Activated CD8-positive, alpha-beta memory T cell treated with anti-CD3 and anti-CD28 coated beads for 48 hours (primary cell): ENCODE measurements at places on chromosomes 11 and 22.

DNA sequence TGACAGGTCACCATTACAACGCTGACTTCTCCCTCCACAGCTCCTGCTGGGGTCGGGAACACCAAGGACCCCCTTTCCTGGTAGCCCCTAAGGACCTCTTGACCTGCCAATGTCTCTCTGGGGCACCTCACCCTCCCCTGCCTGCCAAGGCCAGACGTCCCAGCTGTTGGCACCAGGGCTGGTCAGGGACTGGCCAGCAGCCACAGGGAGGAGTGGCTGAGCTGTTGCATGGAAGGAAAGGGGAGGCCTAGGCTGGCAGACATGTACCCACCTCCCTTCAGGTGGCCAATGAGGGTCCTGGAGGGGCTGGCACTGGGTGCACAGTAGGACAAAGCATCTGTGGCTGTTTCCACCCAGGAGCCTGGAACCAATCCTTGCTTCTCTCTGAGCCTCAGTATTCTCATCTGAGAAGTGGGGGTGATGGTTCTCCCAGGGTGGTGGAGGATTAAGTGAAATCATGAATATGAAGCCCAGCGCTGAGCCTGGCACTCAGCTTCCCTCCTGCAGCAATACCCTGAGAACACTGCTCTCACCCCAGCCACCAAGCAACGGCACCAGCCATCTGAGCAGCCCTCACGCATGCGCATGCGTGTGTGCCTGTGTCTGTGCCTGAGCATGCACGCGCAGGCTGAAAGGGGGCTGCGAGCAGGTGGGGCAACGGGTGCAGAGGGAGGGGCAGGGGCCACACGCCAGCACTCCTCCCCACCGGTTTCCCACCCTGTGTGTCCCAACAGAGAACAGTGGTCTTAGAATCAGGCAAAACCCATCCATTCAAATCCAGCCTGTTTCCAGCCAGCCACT, 5.9 kb downstream of the KCNJ4 start:
- no peak for DNase-seq

DNA sequence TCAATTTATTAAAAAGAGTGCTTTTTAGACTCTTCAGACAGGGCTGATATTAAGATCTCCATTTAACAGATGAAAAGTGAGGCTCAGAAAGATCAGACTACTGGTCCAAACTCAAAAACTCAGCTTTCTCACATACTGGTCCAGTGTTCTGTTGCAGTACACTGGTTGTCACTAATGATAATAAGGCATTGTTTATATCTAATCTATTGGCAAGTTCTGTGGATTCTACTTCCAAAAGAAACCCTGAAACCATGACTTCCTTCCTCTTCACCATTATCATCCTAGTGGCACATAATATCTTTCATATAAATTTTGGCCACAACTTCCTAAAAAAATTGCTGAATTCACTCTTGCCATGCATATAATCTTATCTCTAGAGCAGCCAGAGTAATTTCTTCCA, 36.9 kb downstream of the F2 start:
- no peak for DNase-seq

- no peak for DNase-seq
These were observed 857 bp downstream of the ARCN1 start for GRCh38 chr11:118572981-118573550.

GRCh38 chr11:128357073-128357472, 230.3 kb downstream of the ETS1 start:
- no peak for DNase-seq

GRCh38 chr22:23157560-23158515, 12.6 kb downstream of the RAB36 start:
- DNase-seq, result no peak

- DNase-seq, result no peak
These were observed 70.8 kb downstream of the TRMU start for GRCh38 chr22:46406349-46406748.

GRCh38 chr11:910589-911030, at the start of gene CHID1:
TSS of gene CHID1 (minus strand) at chr11:910810. CDS start at chr11:904816, 5,994 bp downstream.
- DNase-seq, result peak; percentile 88

DNA sequence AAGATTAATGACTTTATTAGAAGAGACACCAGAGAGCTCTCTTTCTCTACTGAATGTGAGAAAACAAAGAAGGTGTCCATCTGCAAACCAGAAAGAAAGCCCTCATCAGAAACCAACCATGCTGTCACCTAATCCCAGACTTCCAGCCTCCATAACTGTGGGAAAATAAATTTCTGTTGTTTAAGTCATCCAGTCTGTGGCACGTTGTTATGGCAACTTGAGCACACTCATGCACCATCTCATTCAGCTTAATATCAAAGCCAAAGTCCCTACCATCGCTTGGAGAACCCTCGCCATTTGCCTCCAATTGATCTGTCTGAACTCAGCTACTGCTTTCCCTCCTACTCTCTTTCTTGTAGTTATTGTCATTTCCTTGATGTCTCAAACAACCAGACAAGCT, 766.1 kb upstream of the ARHGAP42 start:
- DNase-seq, result no peak
